ENCODE measurements at places on chromosomes 3 and 15.

DNA sequence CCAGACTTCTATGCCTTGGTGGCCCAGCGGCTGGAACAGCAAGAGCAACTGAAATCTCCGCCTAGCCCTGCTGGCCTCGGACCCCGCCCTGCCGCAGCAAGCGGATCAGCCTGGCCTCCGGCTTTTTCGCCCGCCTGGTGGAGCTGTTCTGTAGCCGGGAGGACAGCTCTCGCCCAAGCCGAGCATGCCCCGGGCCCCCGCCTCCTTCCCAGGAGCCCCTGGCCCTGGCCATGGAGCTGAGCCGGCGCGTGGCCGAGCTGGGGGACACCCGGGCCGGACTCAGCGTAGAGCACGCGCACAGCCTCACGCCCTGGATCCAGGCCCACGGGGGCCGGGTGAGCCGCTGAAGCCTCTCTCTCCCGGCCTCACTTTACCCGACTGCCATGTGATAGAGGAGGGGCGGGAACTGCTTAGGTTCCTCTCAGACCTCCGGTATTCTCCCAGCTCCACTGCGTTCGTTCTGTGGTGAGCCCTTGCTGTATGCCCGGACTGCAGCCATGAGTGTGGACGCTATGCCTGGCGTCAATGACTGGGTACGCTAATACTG, 24.1 kb upstream of the MRPL3 start:
- no peak for DNase-seq

DNA sequence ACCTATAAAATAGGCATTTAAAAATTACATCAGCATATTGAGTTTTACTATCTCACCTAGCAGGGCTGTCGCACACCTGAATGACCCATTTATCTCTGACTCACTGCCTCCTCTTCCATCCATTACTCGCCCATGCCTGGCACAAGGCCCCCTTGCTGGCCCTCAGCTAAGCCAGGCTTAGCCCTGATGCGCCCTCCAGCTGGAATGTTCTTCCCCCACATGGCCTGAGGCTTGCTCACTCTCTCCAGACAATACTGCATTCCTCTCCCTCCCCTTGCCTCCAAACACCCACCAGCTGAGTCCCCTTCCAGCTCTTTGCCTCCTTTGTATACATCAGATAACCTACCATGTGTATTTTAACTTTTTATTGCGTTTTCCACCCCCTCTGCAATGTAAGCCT, 7.2 kb downstream of the SH3BP5 start:
- DNase-seq, result no peak

DNA sequence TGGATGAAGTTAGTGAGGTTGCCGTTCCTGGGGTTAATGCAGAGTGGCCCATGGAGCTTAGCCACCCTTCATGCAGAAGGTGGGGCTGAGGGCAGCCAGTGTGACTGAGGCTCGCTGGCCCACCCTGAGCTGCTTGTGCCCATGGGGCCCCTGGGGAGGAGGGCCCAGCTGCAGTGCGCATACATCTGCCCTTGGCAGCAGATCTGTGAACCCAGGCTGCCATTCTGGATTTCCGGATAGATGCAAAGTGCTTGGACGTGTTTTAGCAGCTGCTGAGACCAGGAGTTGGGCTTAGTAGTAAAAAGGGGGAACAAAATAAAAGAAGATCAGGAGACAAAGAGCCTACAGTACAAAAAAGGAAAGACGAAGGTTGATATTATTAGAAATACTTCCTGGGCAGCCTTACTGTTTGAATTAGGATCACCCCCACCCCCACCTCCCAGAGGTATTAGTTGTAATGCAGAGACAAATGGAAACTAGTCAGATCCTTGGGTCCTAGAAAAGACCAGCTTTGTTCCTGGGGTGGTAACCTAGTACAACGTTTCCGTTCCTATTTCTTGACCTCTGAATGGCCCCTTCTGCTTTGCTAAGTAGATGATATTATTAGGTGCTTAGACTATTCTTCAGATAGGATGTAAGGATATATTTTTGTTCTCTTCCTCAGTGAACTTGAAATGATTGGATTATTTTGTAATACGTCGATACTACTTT, 70.2 kb downstream of the IGF1R start:
- no peak for DNase-seq

- DNase-seq, result peak; percentile 80
These were observed at the start of gene OCA2 for GRCh38 chr15:28098766-28099554. Gene OCA2, minus strand, starts transcription at chr15:28099315. Its CDS starts 17,441 bp downstream, at chr15:28081874.

DNA sequence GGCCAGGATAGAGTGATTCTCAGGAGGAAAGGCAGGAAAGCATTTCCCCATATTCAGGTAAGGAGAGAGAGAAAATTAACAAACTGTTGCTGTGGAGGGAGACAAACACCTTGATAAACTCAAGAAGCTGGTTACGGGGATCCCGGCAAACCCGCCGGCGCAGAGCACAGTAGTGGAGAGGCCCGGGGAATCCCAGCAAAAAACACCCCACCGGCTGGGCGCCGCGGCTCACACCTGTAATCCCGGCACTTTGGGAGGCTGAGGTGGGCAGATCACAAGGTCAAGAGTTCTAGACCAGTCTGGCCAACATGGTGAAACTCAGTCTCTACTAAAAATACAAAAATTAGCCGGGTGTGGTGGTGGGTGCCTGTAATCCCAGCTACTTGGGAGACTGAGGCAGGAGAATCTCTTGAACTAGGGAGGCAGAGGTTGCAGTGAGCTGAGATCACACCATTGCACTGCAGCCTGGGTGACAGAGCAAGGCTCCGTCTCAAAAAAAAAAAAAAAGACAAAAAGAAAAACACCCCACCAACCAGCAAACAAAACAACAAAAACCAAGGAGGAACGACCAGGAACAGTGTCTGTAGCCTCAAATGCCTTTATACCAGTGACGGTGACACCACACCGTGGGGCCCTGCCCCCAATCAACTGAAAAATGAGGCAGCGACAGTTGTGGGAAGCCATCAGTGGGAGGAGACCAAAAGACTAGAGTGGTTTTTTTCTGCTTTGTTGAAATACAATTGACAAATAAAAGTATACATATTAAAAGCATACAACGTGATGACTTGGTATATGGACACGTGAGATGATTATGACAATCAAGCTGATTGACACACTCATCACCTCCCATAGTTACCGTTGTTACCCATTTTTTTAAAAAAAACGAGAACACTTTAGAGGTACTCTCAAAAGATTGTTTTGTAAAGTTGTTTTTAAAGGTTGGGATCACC, 40.2 kb upstream of the IDH2 start:
- DNase-seq, result no peak

GRCh38 chr3:187359798-187360486, 8.2 kb upstream of the RTP4 start:
- no peak for DNase-seq

DNA sequence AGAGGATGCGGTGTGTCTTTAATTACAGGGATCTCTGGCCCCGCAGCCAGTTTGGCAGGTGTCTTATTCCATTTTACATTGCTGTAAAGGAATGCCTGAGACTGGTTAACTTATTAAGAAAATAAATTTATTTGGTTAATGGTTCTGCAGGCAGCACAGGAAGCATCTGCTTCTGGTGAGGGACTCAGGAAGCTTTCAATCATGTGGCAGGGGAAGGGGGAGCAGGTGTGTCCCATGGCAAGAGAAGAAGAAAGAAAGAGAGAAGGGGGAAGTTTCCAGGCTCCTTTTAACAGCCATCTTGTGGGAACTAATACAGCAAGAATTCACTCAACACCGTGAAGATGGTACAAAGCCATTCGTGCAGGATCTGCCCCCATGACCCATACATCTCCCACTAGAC, 128.0 kb upstream of the CRBN start:
- DNase-seq, result no peak

DNA sequence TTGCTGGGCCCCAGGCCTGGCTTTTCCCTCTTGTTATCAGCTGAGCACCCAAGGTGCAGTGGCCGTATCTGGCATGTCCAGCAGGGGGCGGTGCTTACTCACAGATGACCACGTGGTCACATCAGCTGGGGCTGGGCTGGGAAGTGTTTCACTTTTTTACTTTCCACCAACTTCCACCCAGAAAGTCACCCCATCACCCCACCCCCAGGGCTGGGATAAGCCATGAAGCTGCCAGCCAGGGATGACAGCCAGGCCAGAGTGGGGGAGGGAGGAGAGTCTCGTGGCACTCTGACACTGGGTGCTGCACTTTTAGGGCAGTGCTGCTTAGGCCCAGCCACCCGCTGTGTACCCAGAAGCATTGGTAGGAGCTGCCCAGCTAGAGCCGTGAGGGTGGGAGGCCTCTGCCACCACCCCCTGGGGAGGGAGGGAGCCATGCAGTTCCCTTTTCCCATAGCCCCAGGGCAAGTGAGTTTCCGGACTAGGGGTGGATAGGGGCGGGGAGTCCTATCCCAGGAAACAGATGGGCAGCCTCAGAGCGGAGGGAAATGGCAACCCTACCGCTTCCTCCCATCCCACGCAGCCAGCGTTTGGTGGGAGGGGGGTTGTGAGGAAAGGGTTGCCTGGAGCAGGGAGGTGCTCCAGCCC, 6.1 kb downstream of the PPCDC start:
- DNase-seq, result peak; percentile 97

GRCh38 chr3:195468841-195469240, 26.0 kb upstream of the ACAP2 start:
- DNase-seq, result no peak

DNA sequence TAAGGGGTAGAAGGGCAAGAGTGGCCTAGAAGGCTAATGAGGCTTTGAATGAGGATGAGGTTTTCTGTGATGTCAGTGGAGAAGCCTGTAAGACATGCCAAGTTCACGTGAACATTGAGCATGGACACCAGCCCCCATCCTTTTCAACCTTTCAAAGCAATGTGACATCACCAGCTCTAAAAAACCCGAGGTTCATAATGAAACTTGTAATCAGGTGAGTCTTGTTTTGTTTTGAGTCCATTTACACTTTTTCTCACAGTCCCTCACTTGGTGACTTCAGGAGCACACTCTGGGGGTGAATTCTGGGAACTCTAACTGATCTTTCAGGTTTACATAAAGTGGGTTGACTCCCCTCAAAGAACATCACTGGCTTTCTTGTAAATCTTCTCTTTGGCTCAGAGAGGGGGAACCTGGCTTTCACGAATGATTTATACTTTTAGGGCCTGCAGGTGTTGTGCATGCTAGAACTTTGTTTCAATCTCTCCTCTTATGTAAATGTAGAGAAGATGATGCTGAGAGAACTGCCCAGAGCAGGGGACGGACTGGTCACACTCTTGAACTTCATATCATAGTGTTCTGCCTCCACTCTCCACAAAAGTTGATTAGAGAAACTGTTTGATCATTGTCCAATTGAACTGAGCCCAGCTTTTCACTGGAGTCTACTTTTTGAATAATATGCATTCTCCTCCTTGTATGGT, 224.7 kb upstream of the SATB1 start:
- no peak for DNase-seq

DNA sequence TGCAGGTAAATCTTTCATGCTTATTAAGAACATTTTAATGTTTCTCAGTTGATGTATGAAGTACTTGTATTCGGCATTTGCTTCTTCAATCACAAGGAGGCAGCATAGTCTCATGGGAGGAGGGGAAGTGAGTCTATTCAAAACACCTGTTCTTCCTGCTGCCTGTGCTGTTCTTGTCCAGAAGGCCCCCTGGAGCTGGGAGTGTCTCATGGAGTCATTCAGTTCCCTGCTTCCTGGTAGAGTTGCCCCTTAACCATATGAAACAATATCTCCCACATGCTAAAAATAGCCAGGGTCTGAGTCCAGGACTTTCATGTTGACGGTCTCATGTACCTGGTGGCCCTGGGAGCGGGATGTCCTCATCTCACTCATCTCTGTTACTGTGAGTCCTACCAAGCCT, 15.5 kb upstream of the PPP1R2 start:
- no peak for DNase-seq

- no peak for DNase-seq
These were observed 627 bp upstream of the PLS1 start for GRCh38 chr3:142595581-142595950.

GRCh38 chr3:157238457-157238856, 78.5 kb upstream of the CCNL1 start:
- DNase-seq, result no peak

GRCh38 chr15:42090781-42091180, 3.6 kb downstream of the PLA2G4D start:
- DNase-seq, result no peak

DNA sequence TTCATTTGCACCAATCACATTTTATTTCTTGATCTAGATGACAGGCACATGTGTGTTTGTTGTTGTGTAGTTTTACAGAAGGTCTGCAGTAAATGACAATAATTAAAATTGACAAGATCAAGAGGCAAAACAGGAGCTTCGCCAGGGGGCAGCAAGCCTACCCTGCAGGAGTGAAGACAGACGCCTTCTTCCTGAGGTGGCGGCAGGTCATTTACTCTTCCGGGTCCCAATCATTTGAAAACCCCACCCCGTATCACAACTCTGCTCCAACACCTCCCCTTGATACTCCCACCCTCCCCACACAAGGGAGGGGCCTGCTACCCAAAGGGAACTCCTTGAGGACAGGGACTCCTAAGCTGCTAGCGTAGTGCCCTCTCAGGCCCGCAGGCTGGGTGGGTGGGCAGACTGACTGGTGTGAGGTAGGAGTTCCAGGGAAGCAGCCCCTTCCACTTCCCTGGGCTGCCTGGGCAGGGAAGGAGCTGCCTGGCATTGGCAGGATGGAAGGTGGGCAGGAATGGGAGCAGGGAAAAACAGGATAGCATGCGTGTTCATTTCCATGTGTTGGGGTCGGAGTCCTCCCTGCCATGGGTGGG, 13.1 kb downstream of the CHDH start:
- peak; percentile 56 for DNase-seq

- no peak for DNase-seq
These were observed 9.5 kb downstream of the COPS2 start for GRCh38 chr15:49145651-49146609.

DNA sequence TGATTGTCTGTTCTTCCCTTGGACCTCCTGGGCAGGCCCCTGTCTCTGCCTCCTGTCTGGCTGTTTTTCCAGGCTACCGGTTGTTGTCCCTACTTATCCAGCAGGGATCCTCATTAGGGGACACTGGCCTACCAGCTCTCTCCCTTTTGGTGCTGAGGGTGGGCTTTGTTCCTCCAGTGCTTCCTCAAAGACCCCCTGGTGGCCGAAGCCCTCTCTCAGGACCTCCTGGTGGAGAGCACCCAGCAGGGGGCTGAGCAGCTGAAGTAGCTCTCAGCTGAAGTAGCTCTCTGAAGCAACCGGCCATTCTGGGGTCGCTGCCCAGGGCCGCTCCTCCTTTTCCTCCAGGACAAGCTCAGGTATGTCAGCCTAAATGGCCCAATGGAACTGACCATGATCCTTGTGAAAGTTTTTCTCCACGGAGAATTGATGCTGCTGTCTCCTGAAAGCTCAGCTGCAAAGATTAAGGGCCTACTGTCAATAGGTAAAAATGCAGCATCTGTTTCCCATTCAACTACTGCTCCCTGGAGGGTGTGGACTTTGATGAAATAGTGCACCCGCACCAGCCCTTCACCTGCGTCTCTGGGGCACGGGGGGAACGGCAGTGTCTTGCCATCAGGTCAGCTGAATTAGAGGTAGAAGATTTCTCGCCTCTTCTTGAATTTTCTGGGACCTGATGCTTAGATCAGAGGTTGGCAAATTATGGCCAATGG, 27.6 kb downstream of the ARNT2 start:
- no peak for DNase-seq

- no peak for DNase-seq
These were observed 15.4 kb upstream of the LARP6 start for GRCh38 chr15:70869346-70869745.
